ENCODE measurements at places on chromosomes 1 and 21.

- DNase-seq, result no peak
These were observed 761 bp downstream of the TNNT2 start for GRCh38 chr1:201376464-201377374.

- DNase-seq, result no peak
These were observed 8.7 kb upstream of the CCN1 start for GRCh38 chr1:85571828-85572227.

- no peak for DNase-seq
These were observed 21.8 kb upstream of the C2CD2 start for GRCh38 chr21:41975391-41976272.

DNA sequence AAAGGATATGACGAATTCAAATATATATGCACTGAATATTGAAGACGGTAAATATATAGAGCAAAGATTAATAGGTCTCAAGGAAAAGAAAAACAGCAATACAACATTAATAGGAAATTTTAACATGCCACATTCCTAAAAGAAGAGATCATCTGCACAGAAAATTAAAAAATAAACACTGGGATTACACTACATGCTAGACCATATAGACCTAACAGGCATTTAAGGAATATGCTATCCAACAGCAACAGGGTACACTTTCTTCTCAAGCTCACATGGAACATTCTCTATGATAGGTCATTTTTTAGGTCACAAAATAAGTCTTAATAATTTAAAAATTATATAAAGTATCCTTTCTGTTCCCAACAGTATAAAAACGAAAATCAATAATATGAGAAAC is 1038.3 kb downstream of the KCNT2 start:
- DNase-seq, result no peak

- DNase-seq, result no peak
These were observed 131.7 kb downstream of the HHIPL2 start for GRCh38 chr1:222416001-222416791.

DNA sequence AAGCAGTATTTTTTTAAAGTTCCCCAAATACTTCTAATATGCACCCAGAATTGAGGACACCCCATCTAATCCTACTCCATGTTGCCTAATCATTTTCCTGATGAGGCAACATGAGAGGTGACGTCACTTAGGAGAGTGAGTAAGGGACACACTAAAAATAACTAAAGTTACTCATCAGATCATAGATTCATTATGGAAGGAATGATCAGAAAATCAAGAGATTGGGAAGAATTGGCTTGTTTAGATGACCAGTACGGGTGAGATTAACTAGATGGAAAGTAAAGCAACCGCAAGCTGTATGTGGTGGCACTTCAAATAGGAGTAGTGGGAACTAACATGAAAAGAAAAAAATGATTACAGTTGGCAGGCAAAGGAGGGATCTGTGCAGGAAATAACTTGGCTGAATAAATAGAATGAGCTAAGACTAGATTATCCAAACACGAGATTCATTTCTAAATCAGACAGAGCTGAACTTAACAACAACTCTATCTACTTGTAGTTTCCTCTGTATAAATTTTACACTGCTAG is 61.4 kb upstream of the CXADR start:
- no peak for DNase-seq

DNA sequence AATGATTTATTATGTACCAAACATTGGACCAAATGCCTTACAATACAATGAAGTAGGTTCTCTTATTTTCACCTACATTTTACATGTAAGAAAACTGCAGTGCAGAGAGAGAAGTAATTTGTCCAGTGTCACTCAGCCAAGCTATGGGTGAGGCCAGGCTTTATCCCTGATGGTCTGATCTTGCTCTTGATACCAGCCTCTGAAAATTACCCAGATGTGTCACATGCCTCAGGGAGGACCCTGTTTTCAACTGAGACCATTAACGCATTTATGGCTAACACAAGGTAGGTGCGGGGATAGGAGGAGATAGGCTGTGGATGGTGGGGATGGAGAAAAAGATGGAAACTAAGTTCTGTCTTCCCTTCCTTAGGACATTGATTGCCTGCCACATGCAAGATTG is 56.9 kb downstream of the NGF start:
- DNase-seq, result no peak

GRCh38 chr1:11307852-11308251 is 34.9 kb downstream of the UBIAD1 start:
- DNase-seq, result no peak

- DNase-seq, result no peak
These were observed 152.5 kb downstream of the NOS1AP start for GRCh38 chr1:162222014-162222413.

GRCh38 chr1:17569200-17570139 is 30.0 kb downstream of the ARHGEF10L start:
- DNase-seq, result no peak
